ENCODE measurements at places on chromosomes 13 and 19. TPM values are rescaled to one million over a fixed set of nuclear protein-coding genes. Genes with fewer than 3 reads are reported as not detected.

The LRRC25 gene
- total RNA-seq: 0.31 TPM

The GAPDHS gene
- total RNA-seq: not detected

The SLC25A41 gene
- 0.63 TPM for total RNA-seq

The LILRB5 gene
- not detected for total RNA-seq

The BST2 gene
- 1.6 TPM for total RNA-seq

The PCDH9 gene
- total RNA-seq: 126 TPM

The PTGIR gene
- total RNA-seq: not detected

The IGFL1 gene
- not detected for total RNA-seq

The ZFP36 gene
- 0.94 TPM for total RNA-seq

The ZNF792 gene
- 29.1 TPM for total RNA-seq

The NLRP4 gene
- total RNA-seq: not detected

The CCDC70 gene
- total RNA-seq: not detected

The NTN5 gene
- total RNA-seq: not detected

The GIPR gene
- 0.31 TPM for total RNA-seq

The GPR180 gene
- total RNA-seq: 10.0 TPM

The VSTM2B gene
- 18.8 TPM for total RNA-seq

The VMAC gene
- total RNA-seq: 8.5 TPM

The ZNF584 gene
- total RNA-seq: 27.9 TPM

The ZSWIM9 gene
- 5.3 TPM for total RNA-seq

The RUBCNL gene
- 3.4 TPM for total RNA-seq

The ZBTB32 gene
- total RNA-seq: not detected

The C19orf73 gene
- not detected for total RNA-seq

The FAM216B gene
- 0.94 TPM for total RNA-seq

The SMIM44 gene
- total RNA-seq: not detected

The GGN gene
- 0.94 TPM for total RNA-seq

The RPL36 gene
- 252 TPM for total RNA-seq

The ETV2 gene
- total RNA-seq: 0.94 TPM

The GZMM gene
- total RNA-seq: not detected

The C1QTNF9 gene
- not detected for total RNA-seq

The ZNF28 gene
- 32.6 TPM for total RNA-seq

The KIR2DL4 gene
- total RNA-seq: not detected

The LILRA6 gene
- not detected for total RNA-seq

The RPS15 gene
- total RNA-seq: 535 TPM

The PPM1N gene
- total RNA-seq: 0.94 TPM

The ADPRHL1 gene
- total RNA-seq: 1.6 TPM

The ZNF497 gene
- 8.1 TPM for total RNA-seq

The ZFR2 gene
- 15.0 TPM for total RNA-seq

The KIR2DL1 gene
- total RNA-seq: not detected

The MEDAG gene
- total RNA-seq: 0.31 TPM

The RNF225 gene
- not detected for total RNA-seq

The CFAP97D2 gene
- total RNA-seq: not detected

The JSRP1 gene
- not detected for total RNA-seq

The OR7D2 gene
- total RNA-seq: not detected

The VSTM1 gene
- not detected for total RNA-seq

The IFNL1 gene
- not detected for total RNA-seq

The UBE2L5 gene
- 0.63 TPM for total RNA-seq

The SYCN gene
- not detected for total RNA-seq

The TTC9B gene
- total RNA-seq: 41.6 TPM

The ZNF208 gene
- total RNA-seq: 14.7 TPM

The PSG7 gene
- total RNA-seq: not detected

The ADGRL1 gene
- 88.9 TPM for total RNA-seq

The CCDC8 gene
- total RNA-seq: 2.2 TPM

The ZSCAN5C gene
- not detected for total RNA-seq

The GNA15 gene
- 0.94 TPM for total RNA-seq

The LILRA2 gene
- 0.31 TPM for total RNA-seq

The MIR17HG gene
- 39.8 TPM for total RNA-seq

The OR7C1 gene
- total RNA-seq: not detected

The SLC8A2 gene
- 42.3 TPM for total RNA-seq

The TUBA3C gene
- total RNA-seq: not detected

All from parietal lobe (tissue), 2 donors.